ENCODE measurements at places on chromosomes 6 and 20.

DNA sequence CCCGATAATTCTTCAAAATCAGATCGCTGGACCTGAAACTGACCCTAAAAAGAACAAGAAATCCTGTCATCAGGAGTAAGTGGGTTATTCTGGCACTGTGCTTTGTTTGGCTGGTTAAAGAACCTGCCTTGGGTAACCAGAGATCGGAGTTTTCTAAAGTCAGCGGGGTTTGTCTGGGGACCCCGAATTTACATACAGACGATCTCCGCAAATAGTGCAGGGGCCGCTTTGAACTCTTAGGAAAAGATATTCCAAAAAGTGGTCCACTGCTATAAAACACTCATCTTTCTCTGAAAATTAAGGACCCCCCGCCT lies 33.0 kb upstream of the BTN3A2 start:
- no peak for DNase-seq

DNA sequence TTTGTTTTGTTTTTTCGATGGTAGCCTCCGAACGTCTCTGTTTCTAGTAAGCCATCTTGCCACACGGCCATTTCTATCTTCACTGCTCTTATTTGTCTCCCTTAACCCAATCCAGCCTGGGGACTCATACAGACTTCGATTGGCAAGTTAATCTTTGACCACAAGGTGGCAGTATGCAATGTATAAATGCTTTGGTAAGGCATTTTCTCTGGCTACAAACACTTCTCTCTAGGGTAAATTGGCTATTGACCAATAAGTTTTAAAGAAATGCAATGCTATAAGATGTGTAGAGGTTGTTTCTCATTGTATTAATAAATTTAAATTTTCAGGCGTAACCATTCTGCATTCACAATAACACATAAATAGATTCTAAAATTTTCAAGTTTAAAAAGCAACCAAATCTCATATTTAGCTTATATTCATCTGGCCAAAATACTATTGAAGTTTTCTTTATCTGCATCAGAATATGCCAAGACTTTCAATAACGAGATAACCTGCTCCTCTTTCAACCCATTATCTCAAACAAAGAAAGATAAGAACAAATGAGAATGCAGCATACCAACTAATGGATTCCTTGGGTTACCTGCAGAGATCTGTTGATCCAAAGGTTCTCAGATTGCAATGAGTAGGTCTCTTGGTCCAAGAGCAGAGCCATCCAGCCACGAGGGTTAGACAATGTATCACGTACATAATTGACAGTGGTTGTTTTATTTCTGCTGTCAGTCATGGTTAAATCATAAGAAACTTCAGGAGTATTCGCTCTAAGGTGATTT lies 231.9 kb downstream of the PKHD1 start:
- peak; percentile 79 for DNase-seq

DNA sequence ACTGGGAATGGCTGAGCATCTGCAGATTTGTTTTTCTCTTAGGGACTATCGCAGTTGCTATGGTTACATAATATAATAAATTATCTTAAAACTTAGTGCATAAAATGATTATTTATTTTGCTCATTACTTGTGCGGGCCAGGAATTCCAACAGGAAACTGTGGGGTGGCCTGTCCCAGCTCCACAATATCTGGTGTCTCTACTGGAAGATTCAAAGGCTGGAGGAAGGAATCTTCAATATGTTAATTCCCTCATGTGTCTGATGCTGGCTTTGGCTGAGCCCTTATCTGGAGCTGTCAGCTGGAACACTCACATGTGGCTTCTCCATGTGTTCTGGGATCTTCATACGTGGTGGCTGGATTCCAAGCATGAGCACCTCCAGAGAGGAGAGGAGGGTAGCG lies 23.9 kb upstream of the B3GAT2 start:
- no peak for DNase-seq

DNA sequence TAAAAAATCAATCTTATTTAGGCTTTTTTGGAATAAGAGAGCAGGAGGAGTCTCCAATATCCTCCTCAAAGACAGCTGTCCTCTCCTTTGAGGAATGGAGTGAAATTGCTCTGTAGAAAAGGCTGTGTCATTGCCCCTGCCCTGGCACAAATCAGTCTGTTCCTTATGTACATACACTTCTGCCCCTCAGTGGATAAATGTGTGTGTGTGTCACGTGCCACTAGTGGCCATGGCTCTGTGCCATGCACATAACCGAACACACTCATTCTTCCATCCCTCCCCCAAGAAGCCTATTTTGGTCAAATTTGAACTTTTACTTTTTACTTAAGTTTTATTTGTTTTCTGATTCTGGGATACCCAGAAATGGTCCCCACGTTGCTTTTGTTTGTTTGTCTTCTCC lies 49.2 kb downstream of the ANKS1A start:
- no peak for DNase-seq

GRCh38 chr6:143754204-143754603 lies 76.4 kb downstream of the PHACTR2 start:
- no peak for DNase-seq

DNA sequence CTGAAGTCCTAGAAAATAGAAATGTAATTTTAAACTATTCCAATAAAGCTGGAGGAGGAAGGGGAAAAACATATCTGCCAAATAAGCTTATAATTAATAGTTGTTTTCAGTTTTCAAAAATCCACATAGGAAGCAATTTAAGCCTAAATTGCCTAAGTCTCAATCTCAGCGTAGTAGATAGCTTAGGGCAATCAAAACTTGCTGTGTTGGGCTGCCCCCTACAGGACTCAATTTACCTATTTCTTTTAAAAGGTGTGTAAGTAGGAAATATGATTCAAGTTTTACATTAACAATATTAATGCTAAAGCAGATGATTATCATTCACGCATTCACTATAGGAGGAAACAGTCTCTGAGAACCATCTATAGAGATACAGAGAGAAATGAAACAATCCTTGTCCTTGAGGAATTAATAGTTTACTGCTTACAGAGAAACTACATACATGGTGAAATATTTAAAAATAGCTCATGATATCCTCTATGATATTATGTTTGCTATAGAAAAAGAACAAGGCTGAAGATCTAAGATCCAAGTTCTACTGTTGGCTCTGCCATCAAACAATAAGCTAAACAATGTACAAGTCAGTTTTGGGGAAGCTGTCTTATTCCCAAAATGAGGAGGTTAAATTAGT lies 102.1 kb downstream of the ATG5 start:
- peak; percentile 77 for DNase-seq

- no peak for DNase-seq
Measured at GRCh38 chr6:15572296-15573016, 90.4 kb downstream of the DTNBP1 start.

GRCh38 chr6:5403609-5404008 lies 142.3 kb downstream of the FARS2 start:
- DNase-seq: no peak

GRCh38 chr6:93932175-93932574 lies 512.8 kb upstream of the EPHA7 start:
- no peak for DNase-seq

GRCh38 chr6:30573113-30573512 lies 1.9 kb downstream of the ABCF1 start:
- DNase-seq: no peak

GRCh38 chr6:15090145-15090579 lies 155.7 kb upstream of the JARID2 start:
- DNase-seq: peak; percentile 44

DNA sequence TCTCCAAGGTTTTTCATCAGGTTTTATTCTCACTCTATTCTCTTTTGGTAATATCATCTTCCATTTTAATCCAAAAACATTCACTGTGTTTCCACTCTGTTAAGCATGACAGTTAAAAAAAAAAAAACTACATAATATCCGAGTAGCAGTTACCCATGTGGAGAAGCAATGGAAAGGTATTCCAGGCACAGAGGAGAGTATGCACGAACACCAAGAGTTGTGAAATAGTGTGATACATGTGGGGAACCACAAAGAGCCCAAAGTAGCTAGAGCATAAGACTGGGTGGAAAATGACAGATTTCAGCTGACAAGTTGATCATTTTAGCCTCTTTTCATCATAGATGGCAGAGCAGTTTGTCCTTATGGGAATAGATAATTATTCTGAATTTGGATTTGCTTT lies 19.9 kb upstream of the FBXL4 start:
- DNase-seq: peak; percentile 59

DNA sequence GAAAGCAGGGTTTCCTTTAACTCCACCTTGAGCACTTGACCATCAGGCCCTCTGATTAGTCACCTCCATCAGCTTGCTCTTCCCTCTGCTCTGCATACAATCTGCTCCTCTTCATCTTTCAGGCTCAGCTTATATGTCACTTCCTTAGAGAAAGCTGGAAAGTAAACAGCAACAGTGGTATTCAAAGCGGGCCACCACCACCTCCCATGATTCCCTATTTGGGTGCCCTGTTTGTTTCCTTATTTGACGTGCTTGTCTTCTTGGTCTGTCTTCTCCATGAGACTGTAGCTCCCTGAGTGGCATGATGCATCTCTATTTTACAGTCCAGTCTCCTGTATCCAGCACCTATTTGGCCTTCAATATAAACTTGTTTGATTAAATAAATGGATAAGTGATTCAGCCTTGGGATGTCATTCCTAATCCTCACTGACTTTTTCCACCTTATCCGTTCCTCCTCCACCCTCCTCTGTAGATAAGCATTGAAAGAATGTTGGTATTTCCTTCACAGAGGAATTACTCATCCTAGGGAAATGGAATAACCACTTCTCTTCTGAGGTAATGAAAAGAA lies 102.8 kb upstream of the SGK1 start:
- DNase-seq: peak; percentile 81

- DNase-seq: peak; percentile 43
Measured at GRCh38 chr20:9329355-9330101, 184.9 kb upstream of the LAMP5 start.

DNA sequence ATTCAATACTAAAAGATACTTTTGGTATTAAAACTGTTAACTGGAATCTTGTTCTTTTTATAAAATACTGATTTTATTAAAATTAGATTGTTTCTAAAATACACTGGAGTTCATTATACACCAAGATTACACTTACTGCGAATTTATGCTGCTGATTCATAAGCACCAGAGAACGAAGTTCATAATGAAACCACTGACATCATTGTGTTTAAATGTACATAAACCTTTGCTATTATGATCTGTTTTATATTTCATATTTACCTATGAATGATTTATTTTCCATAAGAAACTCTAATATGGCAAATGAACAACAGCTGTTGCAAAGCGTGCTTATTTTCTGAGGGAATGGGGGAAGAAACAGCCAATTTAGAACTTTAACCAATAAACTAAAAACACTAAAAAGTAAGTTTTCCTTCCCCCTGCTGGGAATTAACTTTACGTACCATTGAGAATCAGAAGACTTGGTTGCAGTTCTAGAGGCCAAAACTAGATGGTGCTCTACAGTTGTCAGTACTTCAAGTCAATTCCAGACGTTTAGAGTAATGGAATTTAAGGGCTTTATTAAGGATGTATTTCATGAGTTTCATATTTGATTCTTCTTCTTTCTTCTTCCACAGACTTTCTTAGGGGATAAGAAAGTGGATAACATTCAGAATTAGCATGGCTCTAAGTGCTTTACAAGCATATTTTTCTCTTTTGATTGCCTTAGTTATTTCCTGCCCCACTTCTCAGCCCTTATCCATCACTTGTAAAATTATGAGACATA lies 30.8 kb upstream of the COL19A1 start:
- peak; percentile 82 for DNase-seq

DNA sequence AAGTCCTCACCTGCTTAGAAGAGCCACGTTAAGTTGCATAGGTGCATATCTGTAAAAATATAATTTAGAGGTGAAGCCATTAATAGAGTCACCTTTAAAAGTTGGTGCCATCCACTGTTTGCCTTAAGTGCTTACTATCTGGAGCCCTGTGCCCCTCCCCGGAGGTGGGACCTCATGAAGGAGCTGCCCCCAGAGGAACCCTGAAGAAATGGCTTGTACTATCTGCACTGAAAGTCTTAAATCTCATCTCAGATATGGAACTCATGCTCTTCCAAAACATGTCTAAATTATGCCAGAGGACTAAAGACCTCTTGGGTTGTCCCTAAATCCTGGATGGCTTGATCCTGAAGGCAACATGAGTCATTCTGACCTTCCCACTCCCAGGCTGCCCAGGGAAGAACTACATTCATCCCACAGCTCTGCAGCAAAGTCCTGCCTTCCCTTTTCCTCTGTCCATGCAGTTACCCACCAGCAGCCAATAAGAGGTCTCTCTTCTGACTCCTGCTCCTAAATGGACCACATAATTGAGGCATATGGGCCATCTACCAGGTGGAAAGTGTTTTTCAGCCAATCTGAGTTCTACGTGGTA lies 85.3 kb downstream of the ASXL1 start:
- DNase-seq: peak; percentile 23

- DNase-seq: no peak
Measured at GRCh38 chr6:55388211-55388610, 60.9 kb downstream of the GFRAL start.

DNA sequence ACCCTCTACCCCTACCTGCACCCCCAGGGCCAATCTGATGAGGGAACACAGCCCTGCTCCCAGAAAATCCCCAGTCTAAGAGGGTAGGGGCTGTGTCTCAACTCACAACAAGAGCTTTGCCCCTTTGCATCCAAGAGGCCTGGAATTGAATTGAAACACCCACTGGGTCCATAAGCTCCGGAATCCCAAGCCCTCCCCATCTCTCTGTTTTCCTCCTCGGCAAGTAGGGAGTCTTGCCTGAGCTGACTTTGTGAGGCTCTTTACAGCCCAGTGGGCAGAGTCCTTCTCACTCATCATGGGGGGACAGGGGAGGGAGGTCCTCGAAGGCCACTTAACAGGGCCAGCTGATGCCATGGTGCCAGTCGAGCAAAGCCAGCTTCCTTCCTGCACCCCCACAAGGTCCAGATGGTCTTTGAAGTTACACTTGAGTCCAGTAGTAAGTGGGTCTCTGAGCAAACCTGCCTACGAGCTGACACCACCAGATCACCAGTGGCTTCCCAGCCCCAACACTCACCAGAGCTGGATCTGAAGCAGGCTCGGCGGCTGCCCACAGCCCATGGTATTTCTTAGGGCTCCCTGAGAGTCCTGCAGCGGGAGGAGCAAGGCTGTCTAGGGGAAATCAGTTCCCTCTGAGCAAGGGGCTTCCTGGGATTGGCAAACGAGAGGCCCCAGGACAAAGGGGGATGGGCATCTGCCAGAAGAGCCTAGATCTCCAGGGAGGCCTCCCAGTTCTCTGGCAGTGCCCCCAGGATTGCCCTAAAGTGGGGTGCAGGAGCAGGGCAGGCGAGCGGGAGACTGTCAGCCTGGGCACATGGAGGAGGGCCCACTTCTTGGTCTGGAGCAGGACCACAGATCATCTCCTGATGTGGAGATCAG lies 144.5 kb downstream of the VEGFA start:
- no peak for DNase-seq
